ENCODE measurements at places on chromosomes 4 and X. TPM values are rescaled to one million over a fixed set of nuclear protein-coding genes. Genes with fewer than 3 reads are reported as not detected.

The GAGE12H gene
- not detected for total RNA-seq

The TRPC3 gene
- 0.06 TPM for total RNA-seq

The UGT2B17 gene
- not detected for total RNA-seq

The ARHGAP6 gene
- total RNA-seq, result 2.0 TPM

The PPP4R3C gene
- not detected for total RNA-seq

The CFI gene
- total RNA-seq, result 5.8 TPM

The SORBS2 gene
- total RNA-seq, result 20.3 TPM

The BEX4 gene
- 46.4 TPM for total RNA-seq

The MAGEB18 gene
- not detected for total RNA-seq

The VCX3B gene
- total RNA-seq, result not detected

Data from epithelial cell of proximal tubule (primary cell).